ENCODE measurements at places on chromosomes 6 and 20.

DNA sequence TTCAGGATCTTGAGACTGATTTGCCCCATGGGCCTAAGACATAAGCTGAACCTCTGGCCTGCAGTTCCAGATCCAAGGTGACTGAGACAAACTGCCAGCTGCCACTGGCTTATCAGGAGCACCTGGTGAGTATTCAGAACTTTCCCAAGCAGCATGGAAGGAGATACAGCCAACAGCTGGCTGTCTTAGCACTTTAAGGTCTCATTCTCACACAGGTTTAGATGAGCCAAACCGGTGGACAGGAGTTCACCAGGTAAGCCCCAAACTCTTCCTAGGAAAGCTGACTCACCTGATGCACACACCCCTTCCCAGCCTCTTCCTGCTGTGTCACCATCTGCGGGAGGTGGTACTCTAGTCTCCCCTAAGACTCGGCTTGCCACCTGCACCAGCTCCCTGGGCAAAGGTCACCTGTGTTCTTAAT lies at the start of gene BANF2:
Gene BANF2, plus strand, starts transcription at position 36 of the 421 bp plus-strand sequence. CDS start 25,060 bp downstream, outside the sequence.
- H3K4me1 ChIP-seq, result no peaks in the 10 kb centered on the region
- H3K4me3 ChIP-seq, result no peak within 1 kb of the TSS
- no peaks in the 10 kb centered on the region for H3K27me3 ChIP-seq
- no peak within 1 kb of the TSS for H3K27ac ChIP-seq
- DNase-seq, result no peak

- no peak overlapping the region for H3K4me3 ChIP-seq
- DNase-seq, result no peak
- peaks cover 44% of the 10 kb centered on the region for H3K27me3 ChIP-seq
- H3K36me3 ChIP-seq, result no peaks in the 10 kb centered on the region
Observed at GRCh38 chr6:165817771-165818170, 154.7 kb upstream of the PDE10A start.

GRCh38 chr6:41560431-41561192 lies 14.4 kb downstream of the FOXP4 start:
- H3K27ac ChIP-seq, result no peak overlapping the region
- peaks cover 18% of the 10 kb centered on the region for H3K4me1 ChIP-seq
- no peaks in the 10 kb centered on the region for H3K27me3 ChIP-seq
- peaks cover 4% of the 10 kb centered on the region for H3K36me3 ChIP-seq
- H3K4me3 ChIP-seq, result peak overlapping the region; percentile 40

GRCh38 chr20:12660918-12661317 lies 347.9 kb upstream of the SPTLC3 start:
- no peaks in the 10 kb centered on the region for H3K27me3 ChIP-seq
- no peak overlapping the region for H3K4me3 ChIP-seq
- no peak for DNase-seq
- H3K27ac ChIP-seq, result no peak overlapping the region

- H3K27ac ChIP-seq, result no peak overlapping the region
- no peaks in the 10 kb centered on the region for H3K36me3 ChIP-seq
- no peaks in the 10 kb centered on the region for H3K27me3 ChIP-seq
- H3K4me1 ChIP-seq, result no peaks in the 10 kb centered on the region
- DNase-seq, result no peak
Observed at GRCh38 chr6:134928151-134928900, 21.6 kb downstream of the ALDH8A1 start.

GRCh38 chr6:131062241-131063027 lies 611 bp downstream of the EPB41L2 start:
- peak overlapping the region; percentile 92 for H3K4me3 ChIP-seq
- H3K27me3 ChIP-seq, result no peaks in the 10 kb centered on the region
- peak overlapping the region; percentile 85 for H3K27ac ChIP-seq
- peak; percentile 82 for DNase-seq
- peaks cover 26% of the 10 kb centered on the region for H3K4me1 ChIP-seq
- H3K36me3 ChIP-seq, result no peaks in the 10 kb centered on the region

DNA sequence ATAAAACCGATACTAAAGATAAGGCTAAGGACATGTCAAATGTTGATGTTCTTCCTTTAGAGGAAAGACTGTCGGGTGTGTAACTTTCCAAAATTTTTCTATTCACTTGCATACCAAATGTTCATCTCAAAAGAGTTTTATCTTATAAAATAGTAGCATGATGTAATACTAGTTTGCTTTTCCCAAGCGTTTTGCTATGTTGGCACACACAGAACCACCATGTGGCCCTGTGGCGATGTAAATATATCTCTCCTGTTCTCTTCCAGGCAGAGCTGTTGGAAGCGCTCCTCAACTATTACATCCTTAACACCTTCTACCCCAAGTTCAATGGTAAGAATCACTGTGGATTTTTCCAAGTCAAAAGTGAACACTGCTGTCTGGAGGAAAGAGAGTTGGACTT lies 26.5 kb downstream of the LBP start:
- no peak overlapping the region for H3K27ac ChIP-seq
- H3K4me1 ChIP-seq, result no peaks in the 10 kb centered on the region
- no peaks in the 10 kb centered on the region for H3K27me3 ChIP-seq

All from left lung (tissue), 14 donors.